ENCODE measurements at places on chromosomes 5 and 9. TPM values are rescaled to one million over a fixed set of nuclear protein-coding genes. Genes with fewer than 3 reads are reported as not detected.

The ADAMTS12 gene
- 7.6 TPM for total RNA-seq

GRCh38 chr9:77926371-77926878, 105.2 kb downstream of the GNAQ start:
- no peak for DNase-seq

The PCDHB8 gene
- total RNA-seq, result 2.6 TPM

- DNase-seq, result no peak
Observed at GRCh38 chr5:138972836-138973235, 97.7 kb upstream of the LRRTM2 start.

- DNase-seq, result peak; percentile 73
Observed at GRCh38 chr9:133960568-133961129, 31.5 kb downstream of the VAV2 start.

The PSMB7 gene
- 73.2 TPM for total RNA-seq

The TMC1 gene
- total RNA-seq, result not detected

- DNase-seq, result peak; percentile 82
Observed at GRCh38 chr9:136629879-136630661, 32.6 kb upstream of the EGFL7 start.

The PFDN1 gene
- total RNA-seq, result 47.1 TPM

Data from lower lobe of right lung (tissue), 2 donors.